Neuronal stem cell (in vitro differentiated cells): ENCODE measurements at places on chromosomes 1 and 21.

DNA sequence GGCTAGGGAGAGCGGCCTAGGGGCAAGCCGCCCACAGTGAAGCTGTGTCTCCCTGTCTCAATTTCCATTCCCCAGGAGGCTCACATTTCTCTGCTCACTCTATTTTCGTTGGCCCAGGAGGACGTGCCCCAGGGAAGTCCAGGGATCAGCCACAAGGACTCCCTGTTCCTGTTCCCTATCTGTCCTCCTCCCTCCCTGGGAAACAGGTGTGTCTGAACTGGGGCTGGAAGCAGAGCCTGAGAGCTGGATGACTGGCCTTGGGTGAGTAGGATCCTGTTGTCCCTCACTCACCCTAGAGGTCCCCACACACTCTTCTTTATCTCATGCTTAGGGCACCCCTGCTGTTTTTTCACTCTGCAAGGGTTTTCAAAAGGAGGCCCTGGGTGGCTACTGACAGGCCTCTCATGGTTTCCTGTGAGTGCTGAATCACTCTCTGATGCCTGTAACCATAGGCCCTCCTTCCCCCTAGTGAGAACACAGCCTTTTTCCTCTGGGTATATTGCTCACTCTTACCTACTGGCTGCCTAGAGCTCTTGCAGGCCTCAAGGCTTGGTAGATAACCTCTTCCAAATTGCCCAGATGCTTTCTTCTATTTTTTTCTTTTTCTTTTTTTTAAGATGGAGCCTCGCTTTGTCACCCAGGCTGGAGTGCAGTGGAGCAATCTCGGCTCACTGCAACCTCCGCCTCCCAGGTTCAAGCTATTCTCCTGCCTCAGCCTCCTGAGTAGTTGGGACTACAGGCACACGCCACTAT lies 3.3 kb upstream of the UTP11 start:
- no peak for DNase-seq

- DNase-seq: no peak
These were observed 16.1 kb downstream of the AKR1A1 start for GRCh38 chr1:45566722-45567121.

DNA sequence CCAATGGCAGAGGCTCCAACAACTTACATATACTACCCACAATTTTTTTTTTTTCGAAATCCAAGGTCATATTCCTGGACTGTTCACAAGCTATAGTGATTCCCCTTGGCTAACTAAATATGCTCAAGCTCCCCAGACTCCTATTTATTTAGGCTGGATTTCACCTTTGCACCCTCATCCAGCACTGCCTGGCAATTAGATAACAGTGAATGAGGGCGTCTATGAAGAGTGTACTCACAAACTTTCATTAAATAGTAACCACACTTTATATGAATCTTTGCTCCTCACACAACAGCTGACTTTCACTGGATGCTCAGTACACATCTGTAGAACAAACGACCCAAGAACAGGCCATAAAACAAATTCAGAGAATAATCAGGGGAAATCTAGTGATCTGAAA lies 51.6 kb downstream of the DSCAM start:
- DNase-seq: no peak

GRCh38 chr21:45405271-45405818 lies 380 bp downstream of the COL18A1 start:
- DNase-seq: no peak

DNA sequence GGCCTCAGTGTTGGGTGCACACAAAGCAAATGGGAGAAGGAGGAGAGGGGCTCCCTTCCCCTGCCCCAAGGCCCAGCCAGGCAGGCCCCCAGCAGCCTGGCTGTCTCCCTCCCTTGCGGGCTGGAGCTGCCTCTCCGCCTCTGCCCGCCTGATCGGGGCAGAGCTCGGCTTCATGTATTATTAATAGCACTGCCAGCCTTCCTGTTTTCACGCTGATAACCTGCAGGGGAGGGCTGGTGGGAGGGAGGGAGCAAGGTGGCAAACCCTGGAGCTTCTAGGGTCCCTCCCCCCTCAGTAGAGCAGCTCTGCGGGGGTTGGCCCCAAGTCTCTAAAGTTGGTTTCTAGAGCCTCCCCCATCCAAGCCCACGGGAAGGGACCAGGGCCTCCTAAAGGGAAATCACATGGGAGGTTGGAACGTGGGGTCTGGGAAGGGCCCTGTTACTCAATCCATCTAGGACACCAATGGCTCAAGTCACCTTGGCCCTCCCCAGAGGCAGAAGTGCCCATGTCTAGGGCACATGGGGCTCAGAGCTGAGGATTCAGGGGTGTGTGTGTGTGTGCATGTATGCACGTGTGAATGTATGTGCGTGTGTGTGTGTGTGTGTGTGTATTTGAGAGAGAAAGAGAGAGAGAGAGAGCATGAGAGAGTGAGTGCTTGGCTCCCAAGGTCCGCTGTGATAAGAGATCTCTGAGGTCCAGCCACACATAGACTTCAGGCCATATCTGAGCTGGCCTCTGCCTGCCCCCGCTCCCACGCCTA lies 21.8 kb upstream of the POU3F1 start:
- DNase-seq: no peak

- DNase-seq: peak; percentile 8
These were observed 55.5 kb downstream of the GABPA start for GRCh38 chr21:25790122-25790877.

DNA sequence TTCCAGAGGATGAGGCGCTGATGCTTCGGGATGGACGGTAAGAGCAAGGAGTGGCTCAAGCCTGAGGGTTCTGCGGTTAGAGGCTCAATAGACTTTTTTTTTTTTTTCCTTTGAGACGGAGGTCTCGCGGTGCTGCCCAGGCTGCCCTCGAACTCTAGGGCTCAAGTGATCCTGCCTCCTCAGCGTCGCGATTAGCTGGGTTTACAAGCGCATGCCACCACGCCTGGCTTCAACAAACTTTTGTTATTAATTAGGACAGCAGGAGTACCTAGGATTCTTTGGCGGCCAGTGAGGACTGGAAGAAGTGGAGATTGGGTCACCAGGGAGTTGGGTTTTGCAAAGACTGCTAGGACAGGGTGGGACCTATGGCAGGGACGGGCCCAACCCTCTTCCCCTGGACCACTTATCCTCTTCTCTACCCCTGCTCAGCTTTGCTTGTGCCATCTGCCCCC lies 587 bp downstream of the SCNM1 start:
- no peak for DNase-seq

DNA sequence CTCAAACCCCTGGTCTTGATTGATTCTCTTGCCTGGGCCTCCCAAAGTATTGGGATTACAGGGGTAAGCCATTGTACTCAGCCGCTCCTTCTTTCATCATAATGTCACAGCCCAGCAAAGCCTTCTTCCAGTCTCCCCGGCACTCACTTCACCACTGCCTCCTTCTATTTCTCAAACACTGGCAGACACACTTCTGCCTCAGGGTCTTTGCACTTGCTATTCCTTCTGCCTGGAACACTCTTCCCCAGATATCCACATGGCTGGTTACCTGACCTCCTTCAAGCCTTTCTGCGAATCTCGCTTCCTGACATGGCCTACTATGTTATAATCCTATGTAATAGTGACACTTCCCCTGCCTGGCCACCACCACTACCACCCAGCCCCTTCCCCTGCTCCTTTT lies 7.2 kb upstream of the SLC9A1 start:
- no peak for DNase-seq

GRCh38 chr1:102466487-102466886 lies 469.8 kb upstream of the OLFM3 start:
- DNase-seq: no peak

GRCh38 chr1:213154056-213154685 lies 103.1 kb downstream of the RPS6KC1 start:
- no peak for DNase-seq

DNA sequence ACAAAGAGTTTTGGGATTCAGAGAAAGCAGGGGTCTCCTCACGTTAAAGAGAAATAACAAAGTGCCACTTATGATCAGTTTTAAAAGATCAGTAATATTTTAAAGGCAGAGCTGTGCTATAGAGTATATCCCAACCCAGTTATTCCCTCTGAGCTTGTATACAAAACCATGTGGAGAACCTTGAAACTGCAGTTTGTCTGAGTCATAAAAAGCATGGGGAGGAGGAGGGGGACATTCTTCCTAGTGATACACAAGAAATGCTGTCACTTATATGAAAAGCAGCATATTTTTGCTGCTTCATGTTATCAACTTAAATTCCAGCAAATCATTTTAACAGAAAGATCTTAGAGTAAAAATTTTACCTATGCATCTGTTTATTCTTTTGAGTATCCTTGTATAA lies 244.5 kb downstream of the GPR52 start:
- no peak for DNase-seq

GRCh38 chr1:55815745-55816455 lies 600.7 kb upstream of the USP24 start:
- DNase-seq: no peak

- DNase-seq: peak; percentile 14
These were observed 32.1 kb upstream of the APOBEC4 start for GRCh38 chr1:183685112-183685713.

DNA sequence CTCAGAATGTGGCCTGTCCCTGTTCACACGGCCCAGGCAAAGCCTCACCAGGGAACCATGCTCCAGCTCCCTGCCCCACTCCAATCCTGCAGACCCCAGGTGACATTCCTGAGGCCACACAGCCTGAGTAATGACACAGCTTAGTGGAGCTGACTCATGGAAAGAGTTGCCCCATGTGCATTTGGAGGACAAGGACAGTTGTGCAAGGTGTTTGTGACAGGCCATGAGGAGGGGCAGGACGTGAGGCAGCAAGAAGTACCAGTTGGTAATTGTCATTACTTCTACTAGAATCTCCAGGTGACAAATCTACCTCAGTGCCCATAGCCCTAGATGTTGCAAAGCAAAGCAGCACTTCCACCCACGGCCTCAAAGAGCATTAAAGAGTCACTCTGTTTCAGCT lies 15.2 kb downstream of the PRR9 start:
- no peak for DNase-seq

GRCh38 chr1:189158155-189158554 lies 1319.5 kb downstream of the BRINP3 start:
- DNase-seq: no peak

GRCh38 chr1:40650075-40650474 lies 15.4 kb downstream of the RIMS3 start:
- DNase-seq: peak; percentile 32

DNA sequence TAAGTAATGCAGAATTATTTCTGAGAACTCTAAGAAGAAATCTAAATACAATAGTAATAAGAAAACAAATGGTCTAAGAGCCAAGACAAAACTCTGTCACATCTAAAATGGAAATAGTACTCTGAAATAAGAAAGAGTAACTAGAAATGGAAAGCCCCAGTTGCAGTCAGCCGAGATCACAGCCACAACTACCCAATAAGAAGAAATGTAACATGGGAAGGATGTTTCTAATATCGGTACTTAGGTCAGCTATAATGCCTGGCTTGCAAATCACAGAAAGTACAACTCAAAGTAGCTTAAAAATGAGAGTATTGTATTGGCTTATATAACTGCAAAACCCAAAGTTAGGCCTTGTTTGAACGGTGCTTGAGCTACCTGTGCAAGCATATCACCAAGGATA lies 58.6 kb upstream of the USP25 start:
- DNase-seq: no peak
